ENCODE measurements at places on chromosomes 5 and 9. TPM values are rescaled to one million over a fixed set of nuclear protein-coding genes. Genes with fewer than 3 reads are reported as not detected.

GRCh38 chr5:27523629-27524028 lies 485.2 kb upstream of the CDH9 start:
- H3K36me3 ChIP-seq = no peaks in the 10 kb centered on the region
- H3K4me1 ChIP-seq = no peaks in the 10 kb centered on the region
- no peak overlapping the region for H3K27ac ChIP-seq
- DNase-seq = no peak
- H3K27me3 ChIP-seq = no peaks in the 10 kb centered on the region

Gene PCDHGB4
- total RNA-seq = 7.3 TPM

GRCh38 chr5:4212981-4213819 lies 617.6 kb downstream of the IRX1 start:
- no peak overlapping the region for H3K27ac ChIP-seq
- no peaks in the 10 kb centered on the region for H3K27me3 ChIP-seq
- no peaks in the 10 kb centered on the region for H3K36me3 ChIP-seq
- no peak overlapping the region for H3K4me3 ChIP-seq
- DNase-seq = no peak

Gene LCN10
- total RNA-seq = 13.4 TPM

DNA sequence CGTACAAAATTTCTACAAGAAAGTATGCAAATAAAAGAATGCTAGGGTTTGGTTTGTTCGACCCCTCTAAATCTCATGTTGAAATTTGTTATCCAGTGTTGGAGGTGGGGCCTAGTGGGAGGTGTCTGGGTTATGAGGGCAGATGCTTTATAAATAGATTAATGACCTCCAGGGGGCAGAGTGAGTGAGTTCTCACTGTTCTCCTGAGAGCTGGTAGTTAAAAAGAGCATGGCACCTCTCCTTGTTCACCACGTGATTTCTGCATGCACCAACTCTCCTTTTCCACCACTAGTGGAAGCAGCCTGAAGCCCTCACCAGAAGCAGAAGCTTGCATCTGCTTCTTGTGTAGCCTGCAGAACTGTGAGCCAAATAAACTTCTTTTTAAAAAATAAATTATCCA lies 50.4 kb upstream of the FAM170A start:
- H3K27ac ChIP-seq = no peak overlapping the region
- H3K4me3 ChIP-seq = no peak overlapping the region
- H3K36me3 ChIP-seq = no peaks in the 10 kb centered on the region
- no peaks in the 10 kb centered on the region for H3K4me1 ChIP-seq
- DNase-seq = no peak

DNA sequence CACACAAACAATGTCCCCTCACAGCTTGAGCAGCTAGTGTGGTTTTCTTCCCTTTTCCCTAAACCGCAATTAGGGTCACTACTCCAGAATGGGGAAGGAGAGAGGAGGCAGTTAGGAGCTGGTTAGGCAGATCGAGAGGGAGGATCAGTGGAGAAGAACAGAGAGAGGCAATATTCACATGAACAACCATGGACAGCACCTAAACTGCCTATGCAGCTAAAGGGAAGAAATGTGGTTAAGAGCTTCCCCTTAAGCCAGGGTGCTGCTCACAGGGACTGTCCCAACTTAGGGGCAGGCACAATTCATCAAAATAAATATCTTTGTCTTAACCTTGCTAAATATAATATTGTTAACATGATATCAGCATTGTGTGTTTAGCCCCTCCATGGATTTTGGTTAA lies 359.3 kb upstream of the CDH18 start:
- H3K27me3 ChIP-seq = no peaks in the 10 kb centered on the region
- no peaks in the 10 kb centered on the region for H3K36me3 ChIP-seq
- no peaks in the 10 kb centered on the region for H3K4me1 ChIP-seq
- no peak overlapping the region for H3K4me3 ChIP-seq
- H3K27ac ChIP-seq = no peak overlapping the region

DNA sequence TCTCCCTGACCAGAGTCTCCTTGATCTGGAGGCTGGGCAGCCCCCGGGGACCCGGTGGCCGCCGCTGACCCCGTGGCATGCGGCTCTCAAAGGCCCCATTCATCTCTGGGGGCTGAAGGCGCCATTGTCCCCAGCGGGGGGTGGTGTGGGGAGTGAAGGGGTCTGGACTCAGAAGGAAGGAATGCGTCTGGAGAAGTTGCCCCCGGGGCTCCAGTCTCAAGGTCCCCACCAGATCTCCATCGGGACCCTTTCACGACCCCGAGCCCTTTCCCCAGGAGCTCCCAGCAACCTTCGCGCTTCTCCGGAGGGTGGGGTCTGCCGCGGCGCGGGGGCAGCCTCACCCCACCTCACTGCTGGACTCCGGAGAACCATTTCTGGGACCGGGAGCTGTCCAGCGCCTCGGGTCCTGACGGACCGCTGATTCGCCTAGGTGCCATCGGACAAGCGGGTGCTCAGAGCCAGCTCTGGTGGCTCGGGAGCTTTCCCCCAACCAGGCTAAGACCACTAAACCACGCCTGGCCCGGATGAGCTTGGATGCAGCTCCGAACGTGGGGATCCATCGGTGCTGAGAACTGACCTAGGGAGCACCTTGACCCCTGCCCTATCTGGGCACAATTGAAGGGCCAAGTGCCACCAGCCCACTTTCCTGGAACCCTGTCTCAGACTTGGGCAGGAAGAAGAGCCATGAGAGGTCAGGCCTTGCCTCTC lies 5.1 kb upstream of the PCDH1 start:
- H3K27me3 ChIP-seq = no peaks in the 10 kb centered on the region
- no peaks in the 10 kb centered on the region for H3K36me3 ChIP-seq
- DNase-seq = peak; percentile 80
- no peak overlapping the region for H3K27ac ChIP-seq
- no peaks in the 10 kb centered on the region for H3K4me1 ChIP-seq

Gene SPRY4
- 67.9 TPM for total RNA-seq

DNA sequence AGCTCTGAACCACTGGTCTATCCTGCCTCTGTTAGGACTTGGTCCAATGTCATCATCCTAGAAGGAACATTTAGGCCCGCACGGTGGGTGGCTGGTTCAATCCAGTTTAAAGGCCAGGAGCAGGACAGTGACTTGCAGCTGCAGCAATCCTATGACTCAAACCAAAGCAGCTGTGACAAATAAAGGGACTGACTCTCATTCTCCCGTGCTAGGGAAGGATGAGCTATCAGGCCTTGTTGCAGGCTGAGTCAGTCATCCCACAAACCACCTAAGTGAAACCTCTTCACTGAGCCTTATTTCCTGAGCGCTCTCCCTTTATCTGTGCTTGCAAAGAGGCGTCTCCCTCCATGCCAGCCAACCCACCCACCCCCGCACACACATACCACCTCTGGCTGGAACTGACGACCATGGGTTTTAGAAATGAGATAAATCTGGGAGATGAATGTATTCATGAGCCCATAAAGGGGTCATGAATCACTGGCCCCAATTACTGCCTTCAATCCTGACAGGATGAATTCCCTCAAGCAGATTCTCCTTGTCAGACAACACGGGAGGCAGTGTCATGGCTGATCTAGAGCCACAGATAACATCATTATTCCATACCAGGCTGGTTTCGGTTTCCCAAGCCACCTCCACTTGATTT lies 93.4 kb downstream of the KCNIP1 start:
- DNase-seq = no peak
- no peak overlapping the region for H3K4me3 ChIP-seq
- H3K27me3 ChIP-seq = no peaks in the 10 kb centered on the region
- no peak overlapping the region for H3K27ac ChIP-seq
- H3K4me1 ChIP-seq = no peaks in the 10 kb centered on the region

Gene MEIKIN
- 1.2 TPM for total RNA-seq

Gene SLC22A4
- 5.5 TPM for total RNA-seq

DNA sequence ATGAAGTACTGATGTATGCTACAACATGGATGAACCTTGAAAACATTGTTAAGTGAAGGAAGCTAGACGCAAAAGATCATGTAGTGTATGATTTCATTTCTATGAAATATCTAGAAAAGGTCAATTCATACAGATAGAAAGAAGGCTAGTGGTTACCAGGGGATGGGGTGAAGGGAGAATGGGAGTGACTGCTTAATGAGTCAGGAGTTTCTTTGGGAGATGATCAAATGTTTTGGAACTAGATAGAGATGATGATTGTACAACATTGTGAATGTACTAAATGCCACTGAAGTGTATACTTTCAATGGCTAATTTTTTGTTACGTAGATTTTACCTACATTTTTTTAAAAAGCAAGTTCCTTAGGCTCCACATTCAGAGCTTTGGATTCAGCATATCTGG lies 14.9 kb upstream of the DELE1 start:
- H3K27ac ChIP-seq = no peak overlapping the region
- DNase-seq = no peak
- no peak overlapping the region for H3K4me3 ChIP-seq

Gene ARL14EPL
- total RNA-seq = not detected

GRCh38 chr9:114565204-114565603 lies 22.4 kb upstream of the ATP6V1G1 start:
- no peak for DNase-seq
- no peaks in the 10 kb centered on the region for H3K27me3 ChIP-seq
- H3K27ac ChIP-seq = no peak overlapping the region
- no peaks in the 10 kb centered on the region for H3K4me1 ChIP-seq
- H3K4me3 ChIP-seq = no peak overlapping the region

Gene ZNF454
- total RNA-seq = 5.6 TPM

DNA sequence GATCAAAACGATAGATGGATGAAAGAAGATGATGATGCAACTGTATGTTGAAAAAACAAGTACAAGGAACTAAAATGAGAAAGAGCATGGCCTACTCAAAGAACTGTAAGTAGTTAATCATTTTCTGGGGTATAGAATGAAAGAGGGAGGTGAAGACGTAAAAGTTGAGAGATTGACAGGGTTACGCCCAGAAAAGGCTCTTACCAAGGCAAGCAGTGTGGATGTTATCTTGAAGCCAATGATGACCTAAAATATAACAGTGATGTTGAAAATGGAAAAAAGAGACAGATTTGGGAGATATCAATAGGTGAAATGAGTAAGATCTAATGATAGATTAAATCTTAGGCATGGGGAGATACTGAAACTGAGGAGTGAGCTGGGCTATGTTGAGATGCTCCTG lies 80.4 kb upstream of the GNAQ start:
- no peaks in the 10 kb centered on the region for H3K36me3 ChIP-seq
- H3K27me3 ChIP-seq = no peaks in the 10 kb centered on the region
- H3K27ac ChIP-seq = no peak overlapping the region
- DNase-seq = no peak
- H3K4me1 ChIP-seq = no peaks in the 10 kb centered on the region

Gene ECM2
- total RNA-seq = 54.6 TPM

DNA sequence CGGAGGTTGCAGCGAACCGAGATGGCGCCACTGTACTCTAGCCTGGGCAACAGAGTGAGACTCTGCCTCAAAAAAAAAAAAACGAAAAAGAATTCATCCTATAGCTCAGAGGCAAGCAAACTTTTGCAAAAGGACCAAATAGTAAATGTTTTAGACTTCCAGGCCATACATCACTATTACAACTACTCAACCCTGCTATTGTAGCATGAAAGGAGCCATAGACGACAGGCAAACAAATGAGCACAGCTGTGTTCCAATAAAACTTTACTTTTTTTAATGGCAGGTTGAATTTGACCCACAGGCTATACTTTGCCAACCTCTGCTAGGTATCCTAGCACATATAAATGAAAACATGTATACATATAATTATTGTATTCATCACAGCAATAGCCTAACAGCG lies 58.9 kb upstream of the SLC30A5 start:
- H3K36me3 ChIP-seq = no peaks in the 10 kb centered on the region
- no peaks in the 10 kb centered on the region for H3K4me1 ChIP-seq
- H3K27me3 ChIP-seq = no peaks in the 10 kb centered on the region
- H3K27ac ChIP-seq = no peak overlapping the region
- DNase-seq = no peak
- H3K4me3 ChIP-seq = no peak overlapping the region

Gene MED22
- 18.6 TPM for total RNA-seq

GRCh38 chr5:5360363-5360940 lies 62.0 kb upstream of the ICE1 start:
- H3K27ac ChIP-seq = no peak overlapping the region
- no peaks in the 10 kb centered on the region for H3K27me3 ChIP-seq
- H3K4me3 ChIP-seq = no peak overlapping the region
- no peaks in the 10 kb centered on the region for H3K36me3 ChIP-seq
- no peaks in the 10 kb centered on the region for H3K4me1 ChIP-seq

Gene SLC6A3
- 0.23 TPM for total RNA-seq

Measured in aorta (tissue), 5 donors.